Activated CD8-positive, alpha-beta memory T cell treated with anti-CD3 and anti-CD28 coated beads for 48 hours (primary cell): ENCODE measurements at places on chromosomes 3 and 15.

- no peak for DNase-seq
These were observed 25.6 kb downstream of the KCNH8 start for GRCh38 chr3:19173945-19174344.

DNA sequence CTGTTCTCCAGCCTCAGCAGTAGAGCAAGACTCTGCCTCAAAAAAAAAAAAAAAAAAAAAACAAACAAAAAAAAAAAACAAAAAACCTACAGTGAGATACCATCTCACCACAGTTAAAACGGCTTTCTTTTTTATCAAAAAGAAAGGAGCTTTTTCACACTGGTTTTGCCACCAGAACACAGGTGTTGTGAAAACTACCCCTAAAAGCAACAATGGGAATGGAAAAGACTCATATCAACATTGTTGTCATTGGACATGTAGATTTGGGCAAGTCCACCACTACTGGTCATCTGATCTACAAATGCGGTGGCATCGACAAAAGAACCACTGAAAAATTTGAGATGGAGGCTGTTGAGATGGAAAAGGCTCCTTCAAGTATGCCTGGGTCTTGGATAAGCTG lies 24.8 kb upstream of the SLC25A38 start:
- DNase-seq: no peak

- DNase-seq: no peak
These were observed 64.4 kb downstream of the UACA start for GRCh38 chr15:70698836-70699390.

DNA sequence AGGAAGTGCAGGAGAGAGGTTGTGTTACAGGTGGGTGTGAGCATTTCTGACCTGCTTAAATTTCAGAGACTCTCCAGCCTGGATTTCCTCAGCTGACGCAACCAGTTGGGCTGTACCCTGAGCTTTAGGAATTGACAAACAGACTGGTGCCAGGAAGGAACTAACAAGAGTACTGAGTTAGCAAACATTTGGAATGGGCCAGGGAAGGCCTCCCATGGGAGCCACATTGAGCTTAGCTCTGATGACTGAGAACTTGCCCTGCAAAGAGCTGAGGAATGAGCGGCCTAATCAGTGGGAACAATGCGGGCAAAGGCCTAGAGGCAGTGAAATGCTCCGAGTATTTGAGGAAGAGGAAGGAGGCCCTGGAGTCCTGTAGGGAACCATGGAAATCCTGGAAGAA lies 254.2 kb downstream of the FEZF2 start:
- DNase-seq: no peak

- DNase-seq: no peak
These were observed 41.1 kb downstream of the PIK3R4 start for GRCh38 chr3:130705501-130705900.

DNA sequence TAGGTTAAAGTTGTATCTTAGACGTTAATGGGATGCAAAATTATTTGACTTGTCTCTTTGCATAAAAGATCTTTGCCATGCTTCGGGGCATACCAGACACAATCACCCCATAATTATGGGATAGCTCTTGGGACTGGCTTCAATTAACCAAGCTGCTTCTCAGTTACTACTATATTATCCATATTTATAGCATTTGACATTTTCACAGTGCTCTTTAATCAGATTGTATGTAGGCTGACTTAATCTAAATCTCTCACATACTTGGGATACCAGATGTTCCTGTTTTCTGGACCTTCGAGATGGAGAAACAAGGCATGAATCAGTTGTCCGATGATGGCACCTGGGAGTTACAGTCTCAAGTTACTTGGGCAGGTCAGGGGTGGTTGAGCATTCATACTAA lies 27.2 kb upstream of the ABHD17C start:
- DNase-seq: no peak

DNA sequence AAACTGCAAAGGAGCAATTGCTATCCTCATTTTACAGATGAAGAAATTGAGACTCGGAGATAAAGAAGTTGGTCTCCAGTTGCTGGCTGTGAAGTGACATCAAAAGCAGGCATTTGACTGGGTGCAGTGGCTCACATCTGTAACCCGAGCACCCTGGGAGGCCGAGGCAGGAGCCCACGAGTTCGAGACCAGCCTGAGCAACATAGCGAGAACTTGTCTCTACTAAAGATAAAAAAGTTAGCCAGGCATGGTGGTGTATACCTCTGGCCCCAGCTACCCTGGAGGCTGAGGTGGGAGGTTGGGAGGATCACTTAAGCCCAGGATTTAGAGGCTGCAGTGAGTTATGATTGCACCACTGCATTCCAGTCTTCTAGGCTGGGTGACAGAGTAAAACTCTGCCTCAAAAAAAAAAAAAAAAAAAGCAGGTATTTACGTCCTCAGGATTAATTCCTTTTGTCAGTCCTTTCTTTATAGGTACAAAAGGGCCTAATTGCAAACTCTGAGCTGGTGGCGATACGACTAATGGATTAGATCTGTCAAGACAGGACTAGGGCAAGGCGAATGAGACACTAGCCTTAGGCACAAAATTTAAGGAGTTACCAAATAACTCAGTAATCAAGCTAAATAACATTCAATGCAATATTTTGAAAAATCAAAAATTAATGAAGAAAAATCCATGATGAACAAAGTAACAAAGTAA lies 5.9 kb upstream of the DNASE1L3 start:
- no peak for DNase-seq

GRCh38 chr15:92466834-92467233 lies 73.2 kb downstream of the ST8SIA2 start:
- DNase-seq: no peak

DNA sequence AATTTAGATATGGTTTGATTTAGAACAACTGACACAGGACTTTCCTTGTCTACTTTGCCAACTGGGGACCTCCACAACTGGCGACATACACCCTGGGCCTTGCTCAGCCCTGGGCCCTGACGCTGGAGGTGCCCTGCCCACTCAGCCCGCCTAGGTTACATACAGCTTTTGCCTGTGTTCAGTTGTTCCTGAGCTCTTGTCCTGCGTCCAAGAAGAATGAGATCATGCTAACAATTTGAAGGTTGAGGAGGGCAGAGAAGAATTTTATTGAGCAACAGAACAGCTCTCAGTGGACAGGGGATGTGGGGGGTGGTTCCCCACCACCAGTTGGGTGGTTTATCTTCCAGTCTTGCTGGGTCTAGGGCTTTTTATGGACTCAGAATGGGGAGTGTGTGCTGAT lies 67.9 kb downstream of the IQCH start:
- DNase-seq: no peak

DNA sequence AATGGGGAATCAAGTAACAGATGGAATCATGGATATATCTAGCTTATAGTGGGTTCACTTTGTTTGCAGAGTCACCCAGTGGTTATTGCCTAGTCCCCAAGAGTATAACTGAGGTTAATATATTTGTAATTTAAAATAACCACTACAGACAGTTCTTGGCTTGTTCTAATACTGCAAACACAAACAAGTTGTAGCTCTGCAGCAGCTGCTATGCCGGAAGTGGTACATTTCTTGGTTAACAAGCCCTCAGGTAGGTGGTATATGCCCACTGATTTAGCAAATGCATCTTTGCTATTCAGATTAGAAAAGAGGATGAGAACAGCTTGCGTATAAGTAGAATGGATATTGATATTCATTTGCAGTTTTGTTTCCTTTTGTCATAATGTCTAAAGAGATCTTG lies 984.2 kb downstream of the SQOR start:
- DNase-seq: no peak

- no peak for DNase-seq
These were observed 38.0 kb downstream of the PRICKLE2 start for GRCh38 chr3:64187065-64187959.

DNA sequence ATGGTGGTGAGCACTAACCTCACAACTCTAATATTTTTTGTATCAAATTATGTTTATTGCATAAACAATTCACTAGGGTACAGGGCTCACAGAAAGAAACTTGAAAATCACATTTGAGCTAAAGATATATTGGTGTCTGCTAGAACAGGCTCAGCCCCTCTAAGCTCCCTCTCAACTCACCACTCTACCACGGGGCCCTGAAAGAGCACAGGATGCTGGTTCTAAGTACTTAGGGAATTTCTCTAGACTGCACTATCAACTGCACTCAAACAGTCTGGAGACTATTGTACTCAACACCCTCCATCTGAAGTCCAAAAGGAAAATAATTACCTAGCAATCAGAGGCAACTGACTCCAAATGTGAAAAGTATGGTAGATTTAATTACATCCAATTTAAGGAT lies 98.7 kb upstream of the STRIT1 start:
- DNase-seq: no peak

- no peak for DNase-seq
These were observed 1.4 kb upstream of the BHLHE40 start for GRCh38 chr3:4977853-4978203.

- DNase-seq: no peak
These were observed 22.4 kb downstream of the HPS3 start for GRCh38 chr3:149151843-149152242.

- no peak for DNase-seq
These were observed 19.1 kb upstream of the PCOLCE2 start for GRCh38 chr3:142907996-142908395.

- no peak for DNase-seq
These were observed 170.6 kb downstream of the MYRIP start for GRCh38 chr3:39980058-39980457.

DNA sequence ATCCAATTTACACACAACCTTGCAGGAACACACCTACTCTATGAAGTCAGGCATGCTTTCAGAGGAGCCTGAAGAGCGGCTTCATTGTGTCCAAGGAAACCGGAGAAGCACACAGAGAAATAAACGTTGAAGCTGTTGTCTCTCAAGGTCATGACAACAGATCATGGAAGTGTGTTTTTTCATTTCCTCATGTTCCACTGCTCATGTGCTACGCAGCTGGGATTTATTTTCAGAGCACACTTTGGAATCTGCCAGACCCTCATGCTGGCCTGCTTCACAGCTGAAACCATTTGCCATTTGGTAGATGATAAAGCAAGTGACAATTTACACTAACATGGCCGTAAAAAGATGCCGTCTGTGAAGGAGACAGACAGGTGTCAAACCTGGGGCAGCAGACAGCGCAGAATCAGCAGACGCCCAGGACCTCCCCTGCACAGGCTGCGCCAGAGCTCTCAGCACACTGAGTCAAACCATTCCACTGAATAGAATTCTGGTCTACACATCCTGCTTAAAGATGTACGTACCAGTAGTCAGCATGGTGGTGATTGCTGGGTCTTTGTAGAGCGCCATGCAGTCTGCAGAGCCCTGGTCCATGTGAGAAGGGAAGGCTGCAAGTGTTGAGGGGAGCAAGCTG lies 99.3 kb downstream of the ARNT2 start:
- DNase-seq: no peak

DNA sequence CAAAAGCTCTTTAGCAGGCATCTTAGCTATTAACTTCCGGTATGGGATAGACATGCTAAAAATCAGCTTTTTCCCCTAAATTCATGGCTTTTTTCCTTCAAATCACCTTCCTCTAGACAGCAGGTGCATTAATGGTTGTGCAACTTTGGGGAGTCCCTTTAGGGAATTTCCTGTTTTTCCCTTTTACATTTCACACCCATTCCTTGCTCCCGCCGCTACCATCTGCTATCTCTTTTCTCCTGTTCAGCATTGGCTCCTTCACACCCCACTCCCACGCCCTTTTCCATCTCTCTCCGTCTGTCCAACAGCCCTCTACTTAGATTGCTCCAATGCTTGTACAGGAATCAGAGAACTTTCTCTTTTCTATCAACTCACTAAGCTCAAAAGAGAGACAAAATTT lies 43.4 kb downstream of the FEZF2 start:
- no peak for DNase-seq

DNA sequence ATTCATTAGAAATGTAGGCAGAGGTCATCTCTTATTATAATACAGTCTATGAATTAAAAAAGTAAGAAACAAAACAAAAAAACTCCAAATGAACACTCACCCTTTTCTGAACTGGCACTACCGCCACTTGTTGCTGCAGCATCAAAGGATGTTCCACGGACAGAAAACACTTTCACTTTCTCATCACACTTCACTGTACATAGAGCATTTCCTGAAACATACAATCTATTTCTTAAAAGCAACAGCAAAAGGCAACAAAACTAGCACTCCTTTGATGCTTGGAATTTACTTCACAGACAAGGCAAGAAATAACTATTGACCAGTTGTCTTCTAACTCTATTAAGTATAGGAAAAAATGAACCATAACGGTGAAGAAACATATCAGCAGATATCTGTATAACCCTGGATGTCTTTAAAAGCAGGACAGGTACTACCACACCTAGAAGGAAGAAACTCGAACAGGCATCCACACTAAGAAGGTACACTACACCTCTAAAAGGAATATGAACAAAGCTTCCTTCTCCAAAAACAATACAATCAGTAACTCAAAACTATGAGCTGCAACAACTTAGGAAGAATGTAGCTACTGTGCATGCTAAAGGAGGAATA lies 24.9 kb downstream of the ETFA start:
- DNase-seq: no peak

- no peak for DNase-seq
These were observed 3.8 kb upstream of the ZNF385D start for GRCh38 chr3:21754839-21755238.

GRCh38 chr3:56355570-56356185 lies 112.6 kb downstream of the ERC2 start:
- no peak for DNase-seq

- DNase-seq: peak; percentile 40
These were observed 155.4 kb upstream of the GOLGA6L4 start for GRCh38 chr15:84079885-84080777.

- DNase-seq: no peak
These were observed 32.8 kb upstream of the LRTM1 start for GRCh38 chr3:54960701-54961100.

- DNase-seq: no peak
These were observed 202.5 kb downstream of the LSAMP start for GRCh38 chr3:116242825-116243224.

DNA sequence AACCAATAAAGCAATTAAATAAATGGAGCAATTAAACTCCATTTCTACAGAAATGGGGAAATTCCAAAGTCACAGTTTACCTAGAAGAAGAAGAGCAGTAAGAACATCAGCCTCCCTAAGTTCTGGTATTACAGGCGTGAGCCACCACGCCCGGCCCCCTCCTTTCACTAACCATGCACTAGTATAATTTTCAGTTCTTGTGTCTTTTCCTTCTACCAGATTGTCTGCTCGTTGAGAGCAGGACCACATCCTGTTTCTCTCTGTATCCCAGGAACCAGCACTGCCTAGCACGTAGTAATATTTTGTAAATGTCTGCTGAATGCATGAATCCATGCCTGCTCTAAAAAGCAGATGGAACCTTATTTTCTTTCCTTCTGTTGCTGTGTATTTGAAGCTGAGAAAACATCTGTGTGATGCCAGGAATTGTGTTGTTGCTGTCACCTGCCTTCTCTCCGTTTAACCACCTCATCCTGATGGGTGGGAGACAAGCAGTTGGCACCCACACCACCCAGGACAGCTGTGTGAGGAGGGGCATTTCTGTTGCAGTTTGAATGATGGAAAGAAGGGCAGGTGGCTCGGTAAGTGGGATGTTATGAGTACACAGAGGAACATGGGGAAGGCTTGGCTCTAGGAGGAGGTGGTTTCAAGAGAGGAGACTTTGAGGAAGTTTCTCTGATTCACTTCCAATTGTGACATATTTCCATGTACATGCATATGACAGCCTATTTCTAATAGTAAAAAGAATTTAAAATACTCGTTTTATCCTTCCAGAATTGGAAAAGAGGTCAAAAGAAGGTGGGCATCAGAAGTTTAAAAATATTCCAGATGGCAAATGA lies 30.1 kb downstream of the PXYLP1 start:
- DNase-seq: no peak
